AG20443 (cell line): ENCODE measurements at places on chromosomes 2 and 18.

GRCh38 chr2:36374585-36374984, 19.0 kb downstream of the CRIM1 start:
- DNase-seq = no peak

- DNase-seq = no peak
Observed at GRCh38 chr2:124514236-124514635, 489.1 kb downstream of the CNTNAP5 start.

GRCh38 chr2:16765356-16765755, 99.7 kb upstream of the CYRIA start:
- DNase-seq = no peak

DNA sequence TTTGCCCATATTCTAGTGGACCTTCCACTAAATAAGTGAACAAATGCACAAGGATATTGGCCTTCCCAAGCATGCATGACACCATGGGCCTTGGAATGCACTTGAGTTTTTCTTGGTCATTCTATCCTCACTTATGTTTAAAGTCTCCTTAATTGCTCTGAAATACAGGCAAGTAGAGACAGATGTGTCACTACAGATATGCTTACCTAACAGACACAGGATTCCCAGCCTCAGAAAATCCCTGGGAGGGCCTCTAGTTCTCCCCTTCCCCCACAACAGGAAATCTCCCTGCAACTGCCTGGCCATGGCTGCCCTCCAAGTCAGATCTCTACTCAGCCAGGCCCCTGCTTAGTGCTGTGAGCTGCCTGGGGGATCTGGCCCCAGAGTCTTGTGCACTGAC, 445.2 kb downstream of the IRS1 start:
- DNase-seq = peak; percentile 12

DNA sequence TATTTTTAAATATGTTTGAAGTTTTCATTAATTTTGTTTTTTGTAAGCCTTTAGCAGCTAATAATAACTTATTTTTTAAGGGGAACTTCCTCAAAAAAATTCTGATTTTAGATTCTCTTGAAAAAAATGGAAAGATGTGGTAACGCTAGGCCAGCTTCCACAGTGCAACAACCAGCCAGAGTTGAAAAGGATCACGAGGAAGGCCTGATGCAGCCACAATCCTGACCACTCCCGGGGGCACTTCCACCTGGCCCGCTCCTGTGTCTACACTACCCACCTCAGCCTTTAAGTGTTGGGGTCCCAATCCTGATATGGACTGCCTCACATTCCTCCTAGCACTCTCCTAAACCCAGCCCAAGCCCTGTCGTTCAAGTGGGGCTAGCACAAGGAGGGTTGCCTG, 101.1 kb downstream of the TMEM17 start:
- DNase-seq = no peak
